Inflammatory macrophage treated with lipopolysaccharide for 1 hour (primary cell): ENCODE measurements at places on chromosomes 2 and 18.

GRCh38 chr2:30231212-30231995 is at the start of gene LBH:
Gene LBH, plus strand, starts transcription at chr2:30231534. Its CDS starts 205 bp downstream, at chr2:30231739.
- peak; percentile 68 for DNase-seq

- peak; percentile 69 for DNase-seq
Measured at GRCh38 chr2:69271831-69272257, 115.2 kb downstream of the GFPT1 start.

DNA sequence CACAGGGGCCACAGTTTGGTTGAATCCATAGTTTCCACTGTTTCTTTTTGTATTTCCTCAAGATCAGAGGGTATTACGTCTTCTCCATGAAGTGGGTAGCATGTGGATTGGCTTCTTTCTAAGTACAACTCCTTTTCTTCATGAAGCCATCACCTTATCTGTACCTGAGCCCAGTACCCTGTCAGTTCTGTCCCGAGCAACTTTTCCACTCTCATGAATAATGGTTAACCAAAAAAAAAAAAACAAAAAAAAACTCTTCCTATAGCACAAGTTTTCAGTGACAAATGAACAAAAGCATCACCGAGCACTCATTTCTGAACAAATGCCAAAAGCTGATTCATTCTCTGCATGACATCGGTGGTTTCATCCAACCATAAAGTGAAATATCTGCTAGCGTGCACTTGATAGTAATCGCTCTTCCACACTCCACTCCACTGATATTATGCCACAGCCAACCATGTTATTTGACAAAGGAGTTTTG is 53.0 kb upstream of the CCDC150 start:
- DNase-seq, result no peak

- DNase-seq, result no peak
Measured at GRCh38 chr2:237616734-237617586, 10.4 kb upstream of the LRRFIP1 start.

DNA sequence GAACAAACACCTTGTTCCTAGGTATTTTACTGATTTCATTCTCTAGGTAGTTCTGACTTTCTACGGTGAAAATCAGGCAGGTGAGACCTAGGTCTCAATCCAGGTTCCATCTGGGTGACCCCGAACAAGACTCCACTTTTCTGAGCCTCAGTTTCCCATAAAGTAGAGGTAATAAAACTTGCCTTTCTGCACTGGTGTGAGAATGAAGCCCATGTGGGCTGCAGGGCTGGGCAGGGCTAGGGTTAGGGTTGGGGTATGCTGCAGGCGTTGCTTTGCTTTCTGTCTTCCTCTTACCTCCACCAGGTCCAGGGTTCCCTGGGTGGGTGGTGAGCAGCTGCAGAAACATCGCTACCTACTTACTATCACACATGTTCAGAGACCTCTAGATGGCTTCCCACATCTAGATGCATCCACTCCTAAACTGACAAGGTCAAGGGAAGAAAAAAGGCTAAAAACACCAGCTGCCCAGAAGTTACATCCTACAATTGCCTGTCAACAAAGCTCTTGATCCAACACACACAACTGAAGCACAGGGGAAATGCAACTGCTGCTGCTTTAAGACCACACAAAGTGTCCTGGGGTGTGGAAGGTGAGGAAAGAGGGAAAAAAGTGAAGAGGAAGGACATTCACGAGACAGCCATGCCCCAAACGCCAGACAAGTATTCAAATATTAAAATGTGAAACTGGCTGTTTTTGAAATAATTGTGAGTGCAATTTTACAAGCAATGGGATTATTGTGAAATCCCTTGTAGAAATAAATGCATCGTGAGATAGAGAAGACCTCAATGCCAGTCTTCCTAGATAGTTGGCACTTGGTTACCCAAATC is 23.5 kb downstream of the MBP start:
- DNase-seq, result no peak

DNA sequence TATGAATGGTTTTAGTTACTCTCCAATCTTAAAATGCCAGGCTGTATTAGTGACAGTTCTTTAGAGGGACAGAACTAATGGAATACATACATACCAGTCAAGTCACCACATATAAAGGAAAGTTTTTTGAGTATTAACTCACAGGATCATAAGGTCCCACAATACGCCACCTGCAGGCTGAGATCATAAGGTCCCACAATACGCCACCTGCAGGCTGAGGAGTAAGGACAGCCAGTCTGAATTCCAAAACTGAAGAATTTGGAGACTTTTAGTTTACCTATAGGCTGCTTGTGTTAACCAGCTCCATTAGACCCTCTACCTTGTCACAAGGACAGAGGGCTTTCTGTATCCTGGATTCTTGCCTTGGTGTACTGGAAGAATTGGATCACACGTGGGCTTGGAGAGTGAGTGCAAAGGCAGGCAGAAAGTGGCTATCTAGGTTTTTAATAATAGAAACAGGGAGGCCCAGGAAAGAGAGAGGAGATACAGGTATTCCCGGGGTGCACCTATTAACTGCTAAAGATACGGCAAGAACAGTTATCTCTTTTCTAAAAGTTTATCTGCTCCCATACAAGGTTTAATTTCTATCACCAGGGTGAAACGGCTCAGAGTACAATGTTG is 234.9 kb upstream of the CYRIA start:
- DNase-seq, result peak; percentile 68

- no peak for DNase-seq
Measured at GRCh38 chr2:141900826-141901225, 230.0 kb downstream of the LRP1B start.

GRCh38 chr2:43478412-43479086 is 117.3 kb downstream of the THADA start:
- DNase-seq, result no peak

DNA sequence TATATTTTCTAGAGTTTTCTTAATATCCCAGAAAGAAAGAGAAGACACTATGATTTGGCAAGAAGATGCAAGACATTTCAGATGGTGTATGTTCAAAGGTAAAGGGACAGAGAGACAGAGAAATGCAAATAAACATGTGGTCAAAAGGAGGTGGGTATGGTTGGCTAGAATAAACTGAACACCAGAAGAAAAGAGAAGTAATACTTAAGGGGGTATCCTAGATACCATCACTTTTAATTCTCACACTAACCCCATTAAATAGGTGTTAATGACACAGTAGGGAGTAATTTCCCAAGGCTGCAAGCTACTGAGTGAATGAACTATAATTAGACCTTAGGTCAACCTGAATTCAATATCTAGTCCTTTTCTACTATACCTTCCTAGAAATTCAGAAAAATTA is 111.2 kb upstream of the CD226 start:
- no peak for DNase-seq

DNA sequence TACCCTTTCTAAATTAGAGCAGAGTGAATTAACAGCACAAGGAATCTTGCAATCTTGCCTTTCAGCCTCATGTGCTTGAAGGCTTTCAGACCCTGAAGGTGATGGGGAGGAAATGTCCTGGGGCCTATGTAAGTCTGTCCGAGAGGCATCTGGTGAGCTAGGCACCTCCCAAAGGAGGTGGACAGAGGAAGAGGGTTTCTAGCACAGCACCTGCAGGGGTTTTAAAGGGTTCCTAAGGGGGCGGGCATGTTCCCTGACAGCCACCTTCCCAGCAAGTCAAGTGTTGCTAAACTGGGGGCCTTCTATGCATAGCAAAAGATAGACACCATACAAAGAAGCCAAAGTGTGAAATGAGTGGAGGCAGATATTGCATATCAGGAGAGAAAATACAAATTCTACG is 88.5 kb downstream of the CDH2 start:
- no peak for DNase-seq

GRCh38 chr2:44037221-44037620 is 41.4 kb upstream of the LRPPRC start:
- no peak for DNase-seq

DNA sequence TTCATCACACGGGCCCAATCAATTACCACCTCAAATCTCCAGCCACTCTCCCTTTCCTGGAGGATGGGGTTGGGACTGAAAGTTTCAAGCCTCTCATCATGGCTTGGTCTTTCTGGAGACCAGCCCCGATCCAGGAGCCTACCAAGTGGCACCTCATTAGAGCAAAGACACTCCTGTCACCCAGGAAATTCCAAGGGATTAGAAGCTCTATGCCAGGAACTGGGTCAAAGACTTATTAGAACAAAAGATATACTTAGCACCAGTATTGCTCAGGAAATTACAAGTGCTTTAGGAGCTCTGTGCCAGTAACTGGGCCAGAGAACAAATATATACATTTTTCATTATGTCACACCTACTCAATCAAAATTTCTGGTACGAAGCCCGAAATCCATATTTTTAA is 14.3 kb downstream of the SLC25A52 start:
- no peak for DNase-seq

- DNase-seq, result no peak
Measured at GRCh38 chr2:43221124-43221762, 5.2 kb downstream of the ZFP36L2 start.

GRCh38 chr18:8584798-8585197 is 24.4 kb upstream of the RAB12 start:
- no peak for DNase-seq
